ENCODE measurements at places on chromosomes 3 and 15. TPM values are rescaled to one million over a fixed set of nuclear protein-coding genes. Genes with fewer than 3 reads are reported as not detected.

GRCh38 chr3:20280257-20280656, 94.3 kb upstream of the SGO1 start:
- no peak for DNase-seq

- DNase-seq = no peak
Observed at GRCh38 chr3:187992609-187993008, 161.3 kb upstream of the LPP start.

DNA sequence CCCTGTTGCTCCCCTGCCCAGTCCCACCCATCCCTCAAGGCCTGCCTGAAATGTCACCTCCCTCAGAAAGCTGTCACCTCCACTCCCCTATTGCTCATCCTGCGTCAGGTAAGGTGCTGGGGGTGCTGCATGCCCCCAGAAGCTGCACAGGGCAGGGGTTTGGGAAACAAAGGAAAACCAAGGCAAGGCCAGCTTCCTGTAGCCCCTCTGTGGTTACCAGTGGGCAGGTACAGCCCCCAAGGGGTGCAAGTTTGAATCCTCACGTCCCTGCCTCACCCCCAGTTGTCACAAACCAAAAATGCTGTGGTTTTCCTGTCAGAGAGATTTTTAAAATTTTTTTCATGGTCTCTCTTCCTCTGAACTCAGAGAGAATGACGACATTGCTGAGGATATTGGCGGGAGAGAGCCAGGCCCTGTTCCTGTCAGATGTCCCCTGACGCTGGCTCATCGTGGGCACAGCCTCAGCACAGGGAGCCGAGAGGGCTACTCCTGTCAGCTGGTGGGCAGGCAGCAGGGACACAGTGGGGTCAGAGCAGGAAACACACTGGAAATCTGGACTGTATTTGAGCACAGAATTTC, 27.0 kb downstream of the PSTPIP1 start:
- DNase-seq = peak; percentile 55

DNA sequence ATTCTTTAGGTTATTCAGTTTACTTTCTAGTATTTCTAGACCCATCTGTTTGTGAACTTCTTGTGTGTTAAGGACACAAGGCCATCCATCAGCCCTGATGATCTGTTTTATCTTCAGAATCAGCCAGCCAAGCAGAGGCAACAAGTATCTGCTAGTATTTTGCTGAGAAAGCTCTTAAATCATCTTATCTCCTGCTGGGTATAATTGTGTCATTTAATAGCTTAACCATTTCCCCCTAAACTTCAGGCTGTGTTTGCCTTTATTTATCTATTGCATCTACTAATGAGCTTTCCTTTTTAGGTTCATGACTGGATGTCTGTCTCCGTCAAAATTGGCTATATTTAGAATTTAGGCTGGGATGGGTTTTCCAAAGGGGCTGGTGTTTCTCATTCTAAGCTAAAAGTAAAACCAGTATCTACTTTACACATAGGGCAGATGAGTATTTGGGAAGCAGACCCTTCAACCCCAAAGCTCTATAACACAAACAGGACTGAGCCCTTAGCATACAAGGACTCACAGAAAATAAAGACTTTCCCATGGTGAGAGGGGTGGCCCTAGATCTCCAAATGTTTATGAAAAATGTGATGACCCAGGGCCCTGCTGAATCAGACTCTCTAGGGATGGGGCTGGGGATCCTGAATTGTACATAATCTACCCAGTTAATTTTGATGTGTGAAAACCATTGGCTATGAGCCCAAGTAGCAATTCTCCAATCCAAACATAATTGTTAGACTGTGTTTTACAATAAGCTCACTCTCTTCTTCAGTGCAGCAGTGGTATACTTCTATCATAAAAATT, 65.3 kb upstream of the PSMD6 start:
- DNase-seq = no peak

DNA sequence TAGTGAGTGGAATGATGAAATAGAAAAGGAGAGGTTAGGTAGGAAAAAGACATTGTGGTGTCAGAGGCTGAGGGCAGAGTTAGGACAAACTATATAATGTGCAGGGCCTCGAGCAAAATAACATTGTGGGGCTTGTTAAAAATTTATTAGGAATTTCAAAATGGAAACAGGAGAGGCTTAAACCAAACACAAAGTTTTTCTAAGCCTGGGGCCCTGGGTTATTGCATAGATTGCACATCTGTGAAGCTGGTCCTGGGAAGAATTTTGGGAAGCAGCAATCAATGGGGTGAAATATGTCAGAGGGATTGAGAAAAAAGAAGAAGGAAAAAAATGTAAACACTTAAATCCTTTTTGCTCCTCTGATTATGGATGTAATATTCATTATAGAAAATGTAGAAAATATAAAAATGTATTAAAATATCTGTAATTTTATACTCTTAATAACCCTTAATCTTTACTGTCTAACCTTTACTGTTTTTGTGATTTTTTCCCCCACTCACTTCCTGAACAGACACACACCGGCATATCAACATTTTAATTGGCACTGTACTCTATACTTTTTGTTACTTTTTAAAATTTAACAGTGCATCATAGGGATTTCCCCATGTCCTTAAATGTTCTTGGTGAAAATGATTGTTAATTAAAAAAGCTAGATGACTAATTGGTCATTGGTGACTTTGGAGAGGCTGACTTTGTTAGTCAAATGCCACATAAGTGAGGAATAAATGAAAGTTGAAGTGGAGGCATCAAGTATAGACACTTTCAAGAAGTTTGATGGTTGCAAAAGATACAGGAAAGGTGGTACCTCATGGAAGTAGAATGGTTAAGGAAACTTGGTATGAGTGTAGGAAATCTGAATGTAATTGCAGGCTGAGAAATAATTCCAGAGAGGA, 183.4 kb downstream of the NFKBIZ start:
- no peak for DNase-seq

GRCh38 chr3:56622381-56622780, 60.7 kb downstream of the TASOR start:
- DNase-seq = no peak

GRCh38 chr3:4606911-4607310, 113.8 kb downstream of the ITPR1 start:
- no peak for DNase-seq

DNA sequence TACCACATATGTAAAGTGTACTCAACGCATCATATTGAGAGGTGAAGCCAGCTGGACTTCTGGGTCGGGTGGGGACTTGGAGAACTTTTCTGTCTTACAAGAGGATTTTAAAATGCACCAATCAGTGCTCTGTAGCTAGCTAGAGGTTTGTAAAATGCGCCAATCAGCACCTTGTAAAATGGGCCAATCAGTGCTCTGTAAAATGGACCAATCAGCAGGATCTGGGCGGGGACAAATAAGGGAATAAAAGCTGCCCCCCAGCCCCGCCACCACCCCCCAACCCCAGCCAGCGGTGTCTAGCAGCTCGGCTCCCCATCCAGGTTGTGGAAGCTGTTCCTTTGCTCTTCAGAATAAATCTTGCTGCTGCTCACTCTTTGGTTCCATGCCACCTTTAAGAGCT, 6.2 kb upstream of the IVD start:
- no peak for DNase-seq

DNA sequence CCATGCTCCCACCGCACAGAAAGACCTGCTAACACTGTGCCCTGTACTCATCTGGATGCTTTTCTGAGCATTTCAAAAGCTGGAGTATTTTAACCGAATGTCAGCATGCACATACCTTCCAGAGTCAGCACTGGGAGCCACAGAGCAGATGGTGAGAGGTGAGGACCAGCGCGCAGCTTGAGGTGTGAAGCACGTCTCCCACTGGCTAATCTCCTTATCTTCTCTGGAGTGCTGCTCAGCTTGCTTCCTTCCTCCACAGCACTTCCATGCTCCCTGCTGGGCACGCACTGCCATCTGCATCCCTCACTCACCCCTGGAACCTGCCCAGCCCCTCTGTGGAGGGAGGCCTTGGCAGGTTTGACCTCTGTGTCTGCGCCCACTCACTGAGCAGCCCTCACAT, at the start of gene GNB5:
GNB5 (minus strand) TSS at position 186 of the 400 bp plus-strand sequence. CDS start 6,716 bp downstream, outside the sequence.
- no peak for DNase-seq

CLDN1 gene
- 35.6 TPM for total RNA-seq

PGBD4 gene
- total RNA-seq = 1.4 TPM

SPESP1 gene
- not detected for total RNA-seq

MAGEL2 gene
- total RNA-seq = 8.6 TPM
